ENCODE measurements at places on chromosomes 3 and 15.

DNA sequence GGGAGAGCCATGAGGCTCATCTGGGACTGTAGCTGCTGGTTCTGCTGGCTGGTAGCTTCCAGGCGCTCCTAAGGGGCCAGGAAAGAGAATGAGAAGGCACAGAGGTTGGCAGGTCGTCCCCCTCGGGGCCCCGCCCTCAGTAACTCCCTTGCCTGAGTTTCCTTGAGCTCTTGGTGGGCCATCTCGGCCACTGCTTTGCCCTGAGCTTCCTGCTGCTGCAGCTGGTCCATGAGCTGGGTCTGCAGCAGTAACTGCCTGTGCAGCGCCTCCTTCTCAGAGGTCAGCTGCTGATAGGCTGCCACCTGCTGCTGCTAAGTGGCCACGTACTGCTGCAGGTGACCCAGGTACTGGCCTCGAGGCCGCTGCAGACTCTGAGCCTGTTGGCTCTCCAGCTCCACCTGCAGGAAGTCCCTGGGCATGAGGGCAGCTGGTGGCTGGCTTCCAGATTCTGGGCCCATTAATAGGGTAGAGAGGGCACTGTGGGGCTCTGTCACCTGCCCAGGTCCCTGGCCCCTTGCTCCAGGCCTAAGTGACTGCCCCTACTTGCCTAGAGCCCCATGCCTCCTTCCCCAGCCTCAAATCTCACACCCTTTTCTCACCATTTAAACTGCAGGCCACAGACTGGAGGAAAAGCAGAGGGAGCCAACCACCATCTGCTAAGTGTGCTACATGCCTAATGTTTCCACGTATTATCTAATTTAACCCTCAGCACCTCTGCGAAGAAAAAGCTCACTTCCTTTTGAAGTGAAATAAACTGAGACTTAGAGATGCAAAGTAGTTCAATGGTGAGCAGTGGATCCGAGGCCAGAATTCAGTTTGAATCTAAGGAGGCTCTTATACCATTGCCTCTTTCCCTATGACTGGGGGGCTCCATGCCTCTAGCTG lies 10.8 kb upstream of the VPS33B start:
- H3K4me3 ChIP-seq = no peak overlapping the region
- DNase-seq = peak; percentile 74
- peaks cover 6% of the 10 kb centered on the region for H3K4me1 ChIP-seq
- H3K27me3 ChIP-seq = no peaks in the 10 kb centered on the region
- H3K27ac ChIP-seq = no peak overlapping the region

DNA sequence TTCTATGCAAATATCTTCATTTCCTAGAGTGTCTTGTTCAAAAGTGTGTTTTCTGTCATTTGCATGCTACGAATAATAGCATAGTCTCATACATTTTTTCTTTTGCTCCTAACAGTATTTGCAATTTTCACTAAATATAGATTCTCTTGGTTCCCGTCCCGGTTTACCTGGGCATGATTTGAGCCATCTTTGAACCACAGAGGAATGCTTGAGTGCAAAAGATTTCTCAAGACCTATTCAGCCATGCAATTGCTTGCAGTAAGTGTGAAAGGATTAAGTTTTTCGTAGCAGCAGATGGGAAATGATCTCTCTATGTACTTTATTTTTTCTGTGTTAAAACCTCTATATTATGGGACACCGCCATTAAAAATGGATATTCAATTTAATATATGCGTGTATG lies 733.0 kb downstream of the ZPLD1 start:
- DNase-seq = no peak
- H3K27me3 ChIP-seq = no peaks in the 10 kb centered on the region
- H3K36me3 ChIP-seq = no peaks in the 10 kb centered on the region

DNA sequence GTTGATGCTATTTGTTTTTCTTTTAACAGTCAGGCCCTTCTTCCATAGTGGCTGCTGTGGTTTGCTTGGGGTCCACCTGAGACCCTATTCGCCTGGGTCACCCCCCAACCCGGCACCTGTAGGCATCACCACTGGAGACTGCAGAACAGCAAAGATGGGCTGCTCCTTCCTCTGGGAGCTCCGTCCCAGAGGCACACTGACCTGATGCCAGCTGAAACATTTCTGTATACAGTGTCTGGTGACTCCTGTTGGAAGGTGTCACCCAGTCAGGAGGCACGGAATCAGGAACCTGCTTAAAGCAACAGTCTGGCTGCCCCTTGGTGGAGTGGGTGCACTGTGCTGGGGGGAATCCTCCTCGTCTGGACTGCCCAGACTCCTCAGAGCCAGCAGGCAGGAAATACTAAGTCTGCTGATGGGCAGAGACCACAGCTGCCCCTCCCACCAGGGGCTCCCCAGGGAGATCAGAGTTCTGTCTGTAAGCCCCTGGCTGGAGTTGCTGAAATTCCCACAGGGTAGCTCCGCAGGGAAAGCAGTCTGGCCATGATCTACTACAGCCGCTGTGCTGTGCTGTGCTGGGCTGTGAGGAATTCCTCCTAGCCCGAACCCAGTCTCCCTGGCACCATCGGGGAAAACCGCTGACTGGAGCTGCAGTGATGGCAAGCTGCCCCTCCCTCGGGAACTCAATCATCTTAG lies 248.2 kb downstream of the TBC1D5 start:
- no peaks in the 10 kb centered on the region for H3K27me3 ChIP-seq
- H3K36me3 ChIP-seq = no peaks in the 10 kb centered on the region
- no peak overlapping the region for H3K4me3 ChIP-seq
- no peak for DNase-seq

DNA sequence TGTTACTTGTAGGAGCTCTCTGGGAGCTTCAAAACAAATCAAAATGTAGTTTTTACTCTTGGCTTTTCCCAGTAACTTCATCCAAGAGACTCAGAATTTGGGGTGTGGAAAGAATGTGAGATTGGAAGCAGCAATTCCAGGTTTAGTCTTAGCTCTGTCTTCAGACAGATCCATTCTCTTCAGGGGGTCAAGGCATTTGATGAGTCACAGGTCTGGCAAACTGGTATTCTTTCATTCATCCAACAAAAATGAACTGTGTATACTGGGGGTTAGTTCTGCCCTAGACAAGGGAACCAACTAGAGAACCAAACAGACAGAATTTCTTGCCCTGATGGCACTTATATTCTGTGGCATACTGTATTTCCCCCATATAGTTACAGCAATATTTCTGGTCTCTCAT lies 36.3 kb upstream of the CADPS start:
- H3K27ac ChIP-seq = no peak overlapping the region
- H3K27me3 ChIP-seq = no peaks in the 10 kb centered on the region
- no peaks in the 10 kb centered on the region for H3K4me1 ChIP-seq
- DNase-seq = no peak
- H3K36me3 ChIP-seq = no peaks in the 10 kb centered on the region
- H3K4me3 ChIP-seq = no peak overlapping the region

DNA sequence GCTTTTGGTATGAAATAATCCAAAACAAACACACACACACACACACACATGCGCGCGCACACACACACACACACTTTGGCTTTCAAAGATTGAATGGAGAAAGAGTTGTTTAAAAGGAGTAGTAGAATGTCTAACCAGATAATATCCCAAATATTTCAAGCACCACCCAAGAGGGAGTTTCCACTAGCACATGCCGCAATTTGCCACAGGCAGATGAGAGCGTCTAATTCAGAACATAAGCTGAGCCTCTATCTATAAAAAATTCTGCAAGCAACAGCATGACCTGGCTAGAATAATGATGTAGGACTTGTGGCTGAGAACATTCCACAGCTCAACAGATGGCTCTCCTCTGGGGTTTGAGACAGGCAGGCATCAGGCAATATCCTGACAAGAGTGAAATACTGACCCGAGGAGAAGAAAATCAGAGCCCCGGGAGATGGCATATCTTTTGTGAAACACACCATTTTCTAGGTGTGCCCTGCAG lies 302.5 kb upstream of the GADL1 start:
- H3K27me3 ChIP-seq = no peaks in the 10 kb centered on the region
- H3K4me3 ChIP-seq = no peak overlapping the region

DNA sequence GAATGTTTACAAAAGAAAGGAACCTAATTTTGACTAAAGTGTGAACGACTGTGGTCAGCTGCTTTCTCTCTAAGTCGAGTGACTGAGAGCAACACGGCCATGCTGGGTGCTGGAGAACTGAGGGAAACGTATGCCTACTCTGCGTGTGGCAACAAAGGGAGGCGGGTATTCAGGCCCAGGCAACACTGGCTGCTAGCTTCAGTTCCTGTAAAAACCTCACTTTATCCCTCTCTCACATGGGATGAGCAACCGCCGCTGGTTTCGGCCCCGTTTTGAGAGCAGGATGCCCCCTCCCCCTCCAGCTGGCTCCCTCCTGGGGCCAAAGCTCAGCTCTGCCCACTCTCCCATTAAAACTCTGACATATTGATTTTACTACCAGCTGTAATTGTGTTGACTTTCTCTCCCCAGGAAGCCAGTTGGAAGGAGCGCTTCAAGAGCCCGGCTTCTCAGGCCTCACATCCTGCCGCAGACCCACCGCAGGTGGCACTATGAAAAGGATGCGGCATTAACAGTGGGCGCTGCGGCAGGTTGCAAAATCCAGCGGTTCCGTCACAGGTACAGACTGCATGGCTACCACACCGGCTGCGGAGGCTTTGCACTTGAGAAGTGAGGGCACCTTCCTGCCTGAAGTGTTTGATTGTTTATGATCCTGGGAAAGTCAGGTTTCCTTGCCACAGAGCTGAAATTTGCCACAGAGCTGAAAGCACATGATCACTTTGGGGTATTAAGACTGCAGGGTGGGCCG lies 12.7 kb downstream of the PLXND1 start:
- no peaks in the 10 kb centered on the region for H3K27me3 ChIP-seq
- peak; percentile 79 for DNase-seq
- H3K4me1 ChIP-seq = peaks cover 88% of the 10 kb centered on the region
- H3K36me3 ChIP-seq = no peaks in the 10 kb centered on the region
- H3K27ac ChIP-seq = peak overlapping the region; percentile 34

- peaks cover 25% of the 10 kb centered on the region for H3K36me3 ChIP-seq
- no peak overlapping the region for H3K4me3 ChIP-seq
- H3K27ac ChIP-seq = no peak overlapping the region
Measured at GRCh38 chr3:14943042-14943441, 4.3 kb upstream of the NR2C2 start.

- H3K36me3 ChIP-seq = no peaks in the 10 kb centered on the region
- no peaks in the 10 kb centered on the region for H3K27me3 ChIP-seq
- no peak overlapping the region for H3K4me3 ChIP-seq
- peak; percentile 54 for DNase-seq
Measured at GRCh38 chr15:56038015-56038414, 44.6 kb upstream of the NEDD4 start.

DNA sequence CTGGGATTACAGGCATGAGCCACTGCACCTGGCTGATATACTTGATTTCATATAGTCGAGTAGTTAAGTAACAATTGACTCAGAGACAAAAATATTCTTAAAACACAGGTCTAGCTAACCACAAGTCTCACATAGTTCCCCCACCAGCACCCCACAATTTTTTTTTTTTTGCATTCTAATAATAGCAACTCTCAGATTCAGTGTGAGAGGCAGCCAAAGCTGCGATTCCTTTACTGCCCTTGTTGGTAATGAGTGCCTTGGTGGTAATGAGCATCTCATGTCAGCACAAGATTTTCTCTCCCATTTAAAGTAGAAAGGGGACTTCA lies 72.5 kb downstream of the WWTR1 start:
- H3K4me1 ChIP-seq = no peaks in the 10 kb centered on the region
- H3K27me3 ChIP-seq = no peaks in the 10 kb centered on the region
- DNase-seq = no peak
- H3K4me3 ChIP-seq = no peak overlapping the region

GRCh38 chr3:177475356-177475665 lies 278.0 kb upstream of the TBL1XR1 start:
- no peaks in the 10 kb centered on the region for H3K27me3 ChIP-seq
- H3K27ac ChIP-seq = no peak overlapping the region
- DNase-seq = no peak

DNA sequence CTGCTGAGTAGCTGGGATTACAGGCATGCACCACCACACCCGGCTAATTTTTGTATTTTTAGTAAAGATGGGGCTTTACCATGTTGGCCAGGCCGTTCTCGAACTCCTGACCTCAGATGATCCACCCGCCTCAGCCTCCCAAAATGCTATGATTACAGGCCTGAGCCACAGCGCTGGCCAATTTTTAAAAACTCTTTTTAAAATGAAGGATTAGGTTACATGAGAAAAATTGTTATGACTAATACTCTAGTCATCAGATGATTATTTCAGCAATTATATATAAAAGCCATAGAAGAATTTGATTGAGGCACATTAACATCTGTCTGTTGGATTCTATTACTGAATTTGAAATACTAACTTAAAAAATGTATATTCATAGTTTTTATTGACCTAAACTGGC lies 134.1 kb upstream of the MNS1 start:
- no peak for DNase-seq
- no peak overlapping the region for H3K27ac ChIP-seq
- H3K4me1 ChIP-seq = no peaks in the 10 kb centered on the region
- no peaks in the 10 kb centered on the region for H3K27me3 ChIP-seq
- H3K4me3 ChIP-seq = no peak overlapping the region

- no peak overlapping the region for H3K4me3 ChIP-seq
- no peaks in the 10 kb centered on the region for H3K36me3 ChIP-seq
- no peaks in the 10 kb centered on the region for H3K27me3 ChIP-seq
- H3K4me1 ChIP-seq = no peaks in the 10 kb centered on the region
- H3K27ac ChIP-seq = no peak overlapping the region
Measured at GRCh38 chr15:100018191-100018590, 285.0 kb upstream of the LYSMD4 start.

GRCh38 chr3:114846252-114846651 lies 300.8 kb downstream of the ZBTB20 start:
- H3K4me1 ChIP-seq = no peaks in the 10 kb centered on the region
- no peak overlapping the region for H3K4me3 ChIP-seq
- no peak for DNase-seq
- H3K36me3 ChIP-seq = no peaks in the 10 kb centered on the region

- no peaks in the 10 kb centered on the region for H3K4me1 ChIP-seq
- H3K36me3 ChIP-seq = no peaks in the 10 kb centered on the region
- H3K27me3 ChIP-seq = no peaks in the 10 kb centered on the region
- H3K27ac ChIP-seq = no peak overlapping the region
Measured at GRCh38 chr3:171614318-171614921, 154.2 kb upstream of the TNIK start.

All from natural killer cell (primary cell).